ENCODE measurements at places on chromosomes 16 and 17. TPM values are rescaled to one million over a fixed set of nuclear protein-coding genes. Genes with fewer than 3 reads are reported as not detected.

C17orf50 gene
- not detected for total RNA-seq

KRT28 gene
- not detected for total RNA-seq

RFWD3 gene
- 16.7 TPM for total RNA-seq

SLC35G6 gene
- total RNA-seq: not detected

SLC7A5 gene
- 2.6 TPM for total RNA-seq

ERBB2 gene
- 0.60 TPM for total RNA-seq

PFN1 gene
- 359 TPM for total RNA-seq

TBC1D26 gene
- total RNA-seq: not detected

CCR7 gene
- total RNA-seq: under 0.01 TPM

TOM1L1 gene
- 0.44 TPM for total RNA-seq

ZNF319 gene
- total RNA-seq: 2.4 TPM

PRSS27 gene
- total RNA-seq: under 0.01 TPM

TLCD3A gene
- total RNA-seq: 12.2 TPM

TRAPPC2L gene
- total RNA-seq: 49.5 TPM

CFAP97D1 gene
- not detected for total RNA-seq

CLEC19A gene
- not detected for total RNA-seq

DPEP3 gene
- 0.20 TPM for total RNA-seq

RUNDC3A gene
- total RNA-seq: 0.22 TPM

RASL10B gene
- total RNA-seq: under 0.01 TPM

ASPHD1 gene
- total RNA-seq: 0.22 TPM

CMIP gene
- 10.3 TPM for total RNA-seq

POLR3K gene
- 4.6 TPM for total RNA-seq

LYRM1 gene
- 47.2 TPM for total RNA-seq

CNTD1 gene
- under 0.01 TPM for total RNA-seq

NAT9 gene
- total RNA-seq: 20.0 TPM

RRAD gene
- 0.60 TPM for total RNA-seq

GPR142 gene
- not detected for total RNA-seq

MYH1 gene
- not detected for total RNA-seq

DNASE1L2 gene
- total RNA-seq: 0.22 TPM

TMEM238L gene
- total RNA-seq: not detected

CD68 gene
- total RNA-seq: 0.40 TPM

C17orf107 gene
- 1.6 TPM for total RNA-seq

CAPNS2 gene
- 0.20 TPM for total RNA-seq

CCDC144A gene
- total RNA-seq: under 0.01 TPM

KATNB1 gene
- total RNA-seq: 23.2 TPM

CDC6 gene
- total RNA-seq: 8.3 TPM

SCGB1C2 gene
- not detected for total RNA-seq

GJC1 gene
- 5.2 TPM for total RNA-seq

OR3A3 gene
- not detected for total RNA-seq

ABI3 gene
- total RNA-seq: 14.4 TPM

METTL23 gene
- total RNA-seq: 20.0 TPM

NLGN2 gene
- 1.3 TPM for total RNA-seq

NSRP1 gene
- total RNA-seq: 12.5 TPM

HES7 gene
- total RNA-seq: 0.22 TPM

C17orf100 gene
- 0.22 TPM for total RNA-seq

NOMO2 gene
- 105 TPM for total RNA-seq

CDRT15 gene
- total RNA-seq: not detected

ABCA10 gene
- total RNA-seq: 0.22 TPM

SLC52A1 gene
- total RNA-seq: under 0.01 TPM

CCL13 gene
- not detected for total RNA-seq

PRAC1 gene
- not detected for total RNA-seq

RPGRIP1L gene
- total RNA-seq: 3.6 TPM

PABPN1L gene
- not detected for total RNA-seq

CES5A gene
- not detected for total RNA-seq

ATP2A1 gene
- under 0.01 TPM for total RNA-seq

HSPB9 gene
- total RNA-seq: not detected
